ENCODE measurements at places on chromosomes 2 and 18. TPM values are rescaled to one million over a fixed set of nuclear protein-coding genes. Genes with fewer than 3 reads are reported as not detected.

DNA sequence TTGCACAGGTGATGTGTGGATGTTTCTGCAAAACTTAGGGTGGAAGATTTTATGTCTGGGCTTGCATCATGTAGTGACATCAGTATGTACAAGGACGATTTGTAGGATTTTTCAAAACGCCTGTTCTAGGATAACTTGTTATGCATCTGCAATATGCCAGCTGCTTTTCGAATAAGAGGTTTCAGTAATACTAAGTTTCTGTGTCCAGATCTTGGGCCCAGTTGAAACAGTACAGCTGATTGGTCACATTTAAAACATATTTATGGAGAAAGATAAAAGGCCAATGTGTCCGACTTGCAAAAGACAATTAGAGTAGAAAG, 1.2 kb downstream of the PTPN4 start:
- H3K27me3 ChIP-seq = no peaks in the 10 kb centered on the region
- peaks cover 35% of the 10 kb centered on the region for H3K4me1 ChIP-seq
- H3K36me3 ChIP-seq = peaks cover 4% of the 10 kb centered on the region

GRCh38 chr2:133378928-133379549, 189.2 kb downstream of the NCKAP5 start:
- H3K4me3 ChIP-seq = no peak overlapping the region
- no peaks in the 10 kb centered on the region for H3K4me1 ChIP-seq
- no peak for DNase-seq
- H3K27me3 ChIP-seq = no peaks in the 10 kb centered on the region
- no peak overlapping the region for H3K27ac ChIP-seq
- no peaks in the 10 kb centered on the region for H3K36me3 ChIP-seq

- H3K36me3 ChIP-seq = no peaks in the 10 kb centered on the region
- peaks cover 2% of the 10 kb centered on the region for H3K27me3 ChIP-seq
- no peak overlapping the region for H3K4me3 ChIP-seq
- no peaks in the 10 kb centered on the region for H3K4me1 ChIP-seq
- DNase-seq = no peak
- no peak overlapping the region for H3K27ac ChIP-seq
Observed at GRCh38 chr2:145750144-145750543, 1230.2 kb upstream of the ZEB2 start.

- no peaks in the 10 kb centered on the region for H3K36me3 ChIP-seq
- DNase-seq = no peak
- peaks cover 14% of the 10 kb centered on the region for H3K4me1 ChIP-seq
- H3K27me3 ChIP-seq = peaks cover 35% of the 10 kb centered on the region
Observed at GRCh38 chr2:216688731-216689340, 6.5 kb downstream of the IGFBP5 start.

Gene POTEC
- total RNA-seq = not detected

All from activated naive CD8-positive, alpha-beta T cell treated with anti-CD3 and anti-CD28 coated beads, Interleukin-2, amount 10 ng/mL, durations not matched to agents 7 days and 5 days (primary cell).